ENCODE measurements at places on chromosomes 5 and 9.

GRCh38 chr9:72312386-72312987 lies 52.5 kb downstream of the ZFAND5 start:
- no peak for DNase-seq

DNA sequence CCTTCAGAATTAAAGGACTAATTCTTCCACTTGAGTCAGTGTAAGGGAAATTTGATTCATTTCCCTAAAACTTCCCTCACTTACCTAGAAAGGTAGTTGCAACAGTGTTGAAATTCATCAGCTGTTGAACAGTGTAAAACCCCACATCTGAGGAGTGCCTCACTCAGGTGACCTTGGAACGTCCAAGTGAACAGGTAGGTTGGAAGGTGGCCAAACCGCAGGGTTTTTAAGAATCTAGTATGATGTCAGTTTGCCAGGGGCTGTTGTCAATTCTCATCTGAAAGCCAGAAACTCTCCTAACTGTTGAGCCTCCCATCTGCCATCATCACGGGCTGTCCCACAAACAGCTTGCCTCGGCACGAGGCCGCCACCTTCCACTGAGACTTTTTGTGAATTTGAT lies 105.7 kb downstream of the TMEM174 start:
- DNase-seq: no peak

GRCh38 chr5:81164476-81164875 lies 68.6 kb upstream of the CKMT2 start:
- no peak for DNase-seq

DNA sequence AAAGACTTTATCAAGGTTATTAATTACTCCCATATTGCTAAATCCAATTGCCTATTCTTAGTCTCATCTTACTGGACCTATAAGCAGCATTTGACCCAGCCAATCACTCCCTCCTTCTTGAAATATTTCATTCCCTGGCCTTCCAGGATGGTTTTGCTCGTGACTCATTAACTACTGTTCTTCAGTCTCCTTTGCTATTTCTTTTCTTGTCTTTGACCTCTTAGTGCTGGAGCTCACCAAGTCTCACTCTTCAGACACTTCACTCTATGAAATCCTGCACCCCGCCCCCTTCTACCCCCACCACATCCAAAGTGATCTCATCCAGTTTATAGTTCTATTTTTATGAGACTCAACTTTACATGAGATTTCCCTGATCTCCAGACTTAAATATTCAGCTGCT lies 803.1 kb upstream of the WWC1 start:
- DNase-seq: no peak

- no peak for DNase-seq
Observed at GRCh38 chr9:97373331-97373730, 38.6 kb upstream of the TDRD7 start.

- DNase-seq: peak; percentile 10
Observed at GRCh38 chr5:109945097-109945678, 255.5 kb downstream of the MAN2A1 start.
